ENCODE measurements at places on chromosomes 5 and 9.

- peak; percentile 16 for DNase-seq
Measured at GRCh38 chr9:110255463-110256379, 586 bp downstream of the TXN start.

- peak; percentile 12 for DNase-seq
Measured at GRCh38 chr5:40333459-40334241, 346.1 kb upstream of the PTGER4 start.

DNA sequence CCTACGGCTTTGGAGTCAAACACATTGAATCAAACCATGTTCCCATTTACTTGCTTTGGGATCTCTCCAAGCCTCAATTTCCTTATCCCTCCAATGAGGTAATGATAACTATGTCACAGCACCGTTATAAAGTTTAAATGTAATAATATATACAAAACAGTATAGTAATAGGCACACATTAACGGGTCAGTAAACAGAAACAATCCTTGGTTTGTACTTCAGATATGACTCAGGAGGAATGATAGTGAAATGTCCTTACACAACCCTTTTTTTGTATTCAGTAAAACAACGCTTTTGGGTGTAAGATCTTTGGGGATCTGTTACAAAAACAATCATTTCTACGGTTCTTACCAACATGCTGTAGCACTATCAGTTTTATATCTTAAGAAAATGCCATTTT, 178.5 kb upstream of the GNA14 start:
- no peak for DNase-seq

- DNase-seq = no peak
Measured at GRCh38 chr9:121562301-121562700, 62.7 kb upstream of the GGTA1 start.

- DNase-seq = no peak
Measured at GRCh38 chr5:165076686-165077085, 1571.3 kb downstream of the MAT2B start.

DNA sequence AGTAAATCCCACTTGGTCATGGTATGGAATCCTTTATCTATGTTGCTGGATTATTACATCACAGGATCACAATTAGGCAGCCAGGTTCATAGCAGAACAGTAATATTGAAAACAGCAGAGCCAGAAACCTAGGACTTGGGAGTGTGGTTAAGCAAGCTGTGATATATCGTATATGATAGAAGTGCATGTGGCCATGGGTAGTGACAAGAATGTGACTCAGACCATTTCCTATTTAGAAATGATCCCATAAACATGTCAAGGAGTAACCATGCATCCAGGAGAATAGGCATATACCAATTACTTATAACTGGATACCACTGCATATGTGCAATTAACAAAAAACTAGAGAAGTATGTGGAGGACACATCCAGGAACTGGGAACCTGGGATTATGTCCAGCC, 31.2 kb downstream of the AMBP start:
- DNase-seq = no peak

DNA sequence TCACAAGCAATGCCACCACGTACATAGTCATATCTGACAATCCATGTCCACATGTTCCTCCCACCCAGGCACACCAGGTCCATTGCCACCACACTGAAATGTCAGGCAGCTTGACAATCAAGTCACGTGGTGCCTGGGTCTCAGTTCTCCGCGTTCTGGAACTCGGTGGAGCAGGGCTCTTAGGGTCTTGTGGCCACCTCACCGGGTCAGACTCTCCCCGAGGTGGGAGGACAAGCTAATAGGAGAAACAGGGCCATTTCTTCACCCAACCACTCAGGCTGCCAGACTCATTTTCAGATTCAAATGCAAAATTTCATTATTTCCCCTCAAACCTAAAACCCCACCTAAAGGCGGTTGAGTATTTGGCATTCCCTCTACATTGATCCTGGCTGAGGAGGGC, 200.5 kb upstream of the GAS1 start:
- no peak for DNase-seq

Measured in CD4-positive, alpha-beta T cell treated with Interleukin-17A for 1 hour (primary cell).